ENCODE measurements at places on chromosomes 2 and 18. TPM values are rescaled to one million over a fixed set of nuclear protein-coding genes. Genes with fewer than 3 reads are reported as not detected.

Gene ERBB4
- 8.3 TPM for total RNA-seq

Gene TMEM178A
- 3.6 TPM for total RNA-seq

- DNase-seq = no peak
These were observed 242.1 kb downstream of the SEPTIN10 start for GRCh38 chr2:109371481-109372170.

- DNase-seq = no peak
These were observed 3.2 kb downstream of the BZW1 start for GRCh38 chr2:200814917-200815316.

DNA sequence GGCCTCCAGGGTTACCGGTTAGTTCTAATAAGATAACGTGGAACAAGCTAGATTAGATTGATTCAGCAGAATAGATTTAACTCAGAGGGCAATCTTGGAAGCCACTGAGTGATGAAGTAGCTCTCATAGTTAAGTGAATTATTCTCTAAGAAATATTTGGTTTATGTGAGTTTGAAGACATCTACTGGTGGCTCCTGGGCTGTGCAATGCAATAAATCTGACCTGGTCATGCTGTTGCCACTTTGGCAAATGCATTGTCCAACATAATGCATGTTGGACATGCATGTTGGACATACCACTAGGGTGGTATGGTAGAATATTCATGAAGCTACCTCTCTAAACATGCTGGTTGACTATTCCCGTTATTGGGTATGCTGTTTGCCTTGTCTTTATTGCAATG is 493.7 kb upstream of the VRK2 start:
- DNase-seq = no peak

Data from left ventricle myocardium inferior (tissue), 1 donor.